ENCODE measurements at places on chromosomes 5 and 9. TPM values are rescaled to one million over a fixed set of nuclear protein-coding genes. Genes with fewer than 3 reads are reported as not detected.

The TRAF1 gene
- 4.4 TPM for total RNA-seq

The SPATA31D4 gene
- total RNA-seq = not detected

- DNase-seq = no peak
Observed at GRCh38 chr9:23423999-23424398, 402.0 kb downstream of the ELAVL2 start.

- no peak for DNase-seq
Observed at GRCh38 chr9:73548201-73548600, 396.5 kb downstream of the ANXA1 start.

DNA sequence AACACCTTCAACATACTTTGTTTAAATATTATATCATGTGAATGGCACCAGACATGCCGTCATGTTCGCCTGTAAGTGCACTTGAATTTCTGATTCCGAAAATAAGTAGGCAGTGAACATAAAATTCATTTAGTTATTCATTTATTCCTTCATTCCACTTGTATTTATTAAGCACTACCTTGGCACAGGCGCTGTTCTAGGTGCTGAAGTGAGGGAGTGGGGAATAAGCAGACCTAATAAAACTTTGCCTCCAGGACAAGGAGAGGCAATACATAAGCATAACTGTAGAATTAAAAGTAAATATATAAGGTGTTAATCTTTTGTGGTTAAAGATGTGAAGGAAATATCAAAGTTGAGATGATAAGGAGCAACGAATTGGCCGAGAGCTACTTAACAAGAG, 297.4 kb downstream of the TENT4A start:
- no peak for DNase-seq

The TTC23L gene
- total RNA-seq = 1.3 TPM

GRCh38 chr5:89065919-89066318, 182.9 kb upstream of the MEF2C start:
- DNase-seq = no peak

DNA sequence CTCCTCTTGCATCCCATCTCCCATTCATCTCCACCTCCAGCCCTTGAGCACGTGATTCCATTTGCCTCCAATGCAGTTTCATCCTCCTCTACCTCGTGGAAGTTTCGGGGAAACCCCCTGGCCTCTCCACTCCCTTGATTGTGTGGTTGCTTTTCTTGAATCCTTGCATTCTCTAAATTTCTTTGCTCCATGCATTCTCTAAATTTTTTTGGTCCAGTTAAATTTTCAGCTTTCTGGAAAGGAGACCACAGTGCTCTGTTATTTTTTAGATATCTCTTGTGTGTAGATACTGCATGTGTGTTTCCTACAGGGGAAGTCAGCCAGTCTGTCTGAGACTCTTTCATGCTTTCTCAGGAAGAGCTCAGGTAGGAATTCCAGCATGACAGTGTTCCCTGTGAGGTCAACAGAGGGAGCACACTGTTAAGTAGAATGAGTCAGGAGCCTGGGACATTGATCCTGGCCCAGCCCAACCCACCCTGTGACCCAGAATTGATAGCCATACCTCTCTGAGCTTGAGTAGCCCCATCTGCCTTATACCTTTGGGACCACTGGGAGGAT, 52.8 kb downstream of the AMBP start:
- DNase-seq = no peak

DNA sequence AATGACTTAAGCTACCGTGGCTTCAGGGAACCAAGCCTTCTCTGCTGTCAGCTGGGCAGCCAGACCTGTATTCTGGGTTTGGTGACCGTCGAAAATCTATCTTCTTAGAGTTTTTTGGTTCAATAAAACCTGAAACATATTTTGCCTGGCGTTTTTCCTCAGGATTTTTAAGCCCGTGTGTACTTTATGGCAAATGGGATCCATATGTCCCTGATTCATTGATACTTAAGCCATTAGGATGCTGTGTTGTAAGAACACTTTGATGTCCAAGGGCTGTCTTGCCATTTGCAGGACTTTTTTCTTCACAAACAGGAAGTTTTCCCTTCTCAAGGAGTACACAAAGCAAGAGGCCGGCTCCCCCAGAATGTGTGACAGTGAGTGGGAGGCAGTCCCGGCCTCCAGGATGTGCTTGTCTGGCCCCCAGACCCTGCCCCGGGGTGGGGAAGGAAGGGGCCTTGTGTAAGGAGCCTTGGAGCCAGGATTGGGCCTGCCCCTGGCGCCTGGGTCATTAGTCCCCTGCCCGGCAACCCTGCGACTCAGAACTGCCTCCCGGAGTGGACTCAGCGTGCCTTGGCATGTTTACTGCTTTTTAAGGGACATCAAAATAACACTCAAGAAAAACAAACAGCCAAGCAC, 83.4 kb upstream of the SMIM23 start:
- DNase-seq = no peak

GRCh38 chr9:125493881-125494652, 212.9 kb downstream of the MAPKAP1 start:
- no peak for DNase-seq

DNA sequence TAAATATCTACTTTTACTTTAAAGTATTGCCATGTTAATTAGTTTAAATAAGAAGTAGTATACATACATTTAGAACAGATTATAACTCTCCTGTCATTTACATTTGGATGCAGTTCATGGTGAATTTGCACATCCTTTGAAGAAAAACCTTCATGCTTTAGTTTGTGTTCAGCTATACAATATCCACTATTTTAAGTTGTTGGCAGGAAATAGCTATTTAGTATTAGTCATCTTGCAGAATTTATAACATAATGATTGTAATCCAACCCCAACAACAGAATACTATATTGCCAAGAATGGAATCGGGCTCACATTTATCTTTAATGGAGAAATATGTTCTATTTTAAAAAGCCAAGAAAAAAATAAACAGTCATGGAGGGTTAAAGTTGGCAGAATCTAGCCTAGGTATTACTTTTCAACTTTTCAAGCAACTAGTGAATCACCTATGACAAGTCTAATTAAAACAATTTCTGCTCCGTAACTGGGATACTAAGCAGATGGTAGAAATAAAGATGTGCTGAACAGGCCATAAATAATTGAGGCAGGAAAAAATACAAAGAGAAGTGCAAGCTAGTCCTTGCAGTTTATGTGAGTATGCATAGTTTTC, 1170.6 kb upstream of the NUDT12 start:
- DNase-seq = no peak

The GRM6 gene
- total RNA-seq = not detected

DNA sequence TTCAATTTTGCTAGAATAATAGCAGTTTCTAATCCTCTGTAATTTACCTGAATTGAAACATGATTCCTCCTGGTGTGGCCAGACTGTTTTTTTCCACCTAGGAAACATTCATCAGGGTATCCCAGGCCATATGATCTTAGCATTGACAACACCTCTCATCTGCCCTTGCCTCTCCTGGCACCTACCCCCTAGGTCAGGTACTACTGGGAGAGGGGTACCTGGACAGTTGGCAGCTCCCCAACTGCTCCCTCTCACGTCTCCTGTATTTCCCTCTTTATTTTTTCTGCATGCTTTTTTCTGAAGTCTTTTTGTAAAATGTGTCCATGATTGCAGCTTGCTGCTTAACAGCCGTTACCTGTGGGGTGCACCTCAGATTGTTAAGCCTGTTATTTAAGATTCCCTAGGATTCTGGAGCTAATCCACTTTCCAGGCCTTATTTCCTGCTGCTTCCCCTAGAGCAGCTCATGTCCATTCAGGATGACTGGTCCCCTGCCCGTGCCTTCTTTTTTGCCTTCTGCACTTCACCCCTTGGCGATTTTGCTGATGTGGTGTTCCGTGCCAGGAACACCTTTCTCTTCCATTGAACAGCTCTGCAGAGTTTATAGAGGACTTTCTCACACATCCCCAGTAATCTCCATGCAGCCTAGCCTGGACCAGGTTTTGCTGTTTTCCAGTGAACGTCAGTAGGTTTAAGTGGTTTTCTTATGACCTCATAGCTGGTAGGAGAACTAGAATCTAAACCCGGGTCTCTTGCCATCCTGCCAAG, 33.6 kb downstream of the SNX30 start:
- peak; percentile 14 for DNase-seq

DNA sequence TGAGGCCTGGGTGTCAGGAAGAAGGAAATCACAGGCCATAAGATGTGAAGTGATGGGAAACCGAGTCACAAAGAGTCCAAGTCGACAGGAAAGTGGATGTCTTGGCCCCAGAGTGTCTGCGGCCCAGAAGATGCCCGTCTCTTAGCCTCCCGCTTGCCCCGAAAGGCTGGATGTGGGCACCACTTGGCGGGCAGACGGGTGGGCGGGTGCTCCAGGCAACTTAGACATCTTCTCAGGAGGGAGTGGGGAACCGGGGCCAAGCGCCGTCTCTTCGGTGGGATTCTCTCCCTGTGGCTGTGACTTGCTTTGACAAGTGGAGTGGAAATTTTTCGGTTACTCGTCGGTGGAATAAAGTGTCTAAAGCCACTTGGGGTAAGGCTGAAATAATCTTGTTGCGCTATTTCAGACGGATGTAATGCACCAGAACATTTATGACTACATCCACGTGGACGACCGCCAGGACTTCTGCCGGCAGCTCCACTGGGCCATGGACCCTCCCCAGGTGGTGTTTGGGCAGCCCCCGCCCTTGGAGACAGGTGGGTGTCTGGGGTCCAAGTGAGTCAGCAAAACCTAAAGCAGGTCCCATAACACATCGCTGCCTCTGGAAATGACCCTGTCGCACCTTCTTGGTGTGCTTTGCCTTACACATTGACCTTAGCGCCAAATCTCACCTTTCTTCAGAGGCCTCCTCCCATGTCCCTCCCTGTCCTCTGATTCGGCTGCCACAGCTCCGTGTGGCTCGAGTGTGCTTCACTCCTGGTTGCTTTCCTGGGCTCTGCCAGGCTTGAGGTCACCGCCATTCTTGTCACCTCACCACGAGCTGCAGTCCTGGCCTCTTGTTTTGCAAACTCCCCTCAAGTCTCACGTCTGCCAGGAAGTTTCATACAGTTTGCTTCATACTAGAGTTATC, 20.4 kb upstream of the EXOC3 start:
- DNase-seq = no peak

GRCh38 chr9:130159915-130160670, 12.1 kb upstream of the NCS1 start:
- no peak for DNase-seq

- DNase-seq = no peak
Observed at GRCh38 chr5:106940301-106940846, 730.4 kb downstream of the EFNA5 start.
